ENCODE measurements at places on chromosomes 11 and 22.

GRCh38 chr22:41621911-41622179 is 750 bp downstream of the XRCC6 start:
- DNase-seq, result no peak

DNA sequence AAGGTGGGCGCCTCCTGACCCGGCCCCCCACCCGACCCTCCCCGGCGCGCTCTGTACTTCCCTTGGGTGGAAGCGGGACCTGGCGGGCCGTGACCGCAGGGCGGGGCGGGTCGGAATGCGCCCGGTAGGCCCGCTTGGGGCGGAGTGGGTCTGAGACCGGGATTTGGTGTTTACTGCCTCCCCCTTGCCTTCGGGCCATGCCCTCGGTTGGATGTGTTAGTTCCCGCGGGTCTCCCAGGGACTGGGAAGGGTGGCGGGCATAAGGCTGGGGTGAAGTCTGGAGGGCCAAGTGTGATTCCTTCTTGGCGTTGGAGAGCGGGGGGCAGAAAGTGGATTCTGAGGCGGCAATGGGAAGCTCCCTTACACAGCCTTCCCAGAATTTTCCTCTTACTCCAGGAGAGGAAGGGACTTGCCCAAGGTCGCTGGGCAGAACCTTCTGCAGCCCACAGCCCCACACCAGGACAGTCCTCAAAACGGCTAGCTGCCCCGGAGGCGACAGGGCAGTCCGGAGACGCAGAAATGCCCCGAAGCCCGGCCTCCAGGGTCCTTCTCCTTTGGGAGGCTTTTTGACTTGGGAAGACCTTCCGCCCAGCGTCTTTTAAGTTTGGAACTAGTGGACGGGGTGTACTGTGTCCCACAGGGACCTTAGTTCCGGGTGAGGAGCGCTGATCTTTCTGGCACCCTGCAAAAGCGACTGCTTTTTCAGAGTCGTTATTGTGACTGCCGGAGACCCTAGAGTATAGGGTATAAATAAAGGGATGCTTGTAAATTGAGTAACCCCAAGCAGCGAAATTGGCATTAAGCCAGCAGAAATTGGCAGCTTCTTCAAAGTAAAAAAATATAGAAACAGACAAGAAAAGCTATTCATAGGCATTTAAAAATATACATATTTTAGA is 647 bp downstream of the SWAP70 start:
- peak; percentile 3 for DNase-seq

- no peak for DNase-seq
These were observed 14.1 kb downstream of the PIK3IP1 start for GRCh38 chr22:31278151-31278621.

GRCh38 chr11:64095949-64096348 is 60.2 kb downstream of the FLRT1 start:
- no peak for DNase-seq

- no peak for DNase-seq
These were observed 46.3 kb upstream of the ANO3 start for GRCh38 chr11:26285608-26286007.

GRCh38 chr11:13348305-13348704 is 70.7 kb downstream of the BMAL1 start:
- no peak for DNase-seq

DNA sequence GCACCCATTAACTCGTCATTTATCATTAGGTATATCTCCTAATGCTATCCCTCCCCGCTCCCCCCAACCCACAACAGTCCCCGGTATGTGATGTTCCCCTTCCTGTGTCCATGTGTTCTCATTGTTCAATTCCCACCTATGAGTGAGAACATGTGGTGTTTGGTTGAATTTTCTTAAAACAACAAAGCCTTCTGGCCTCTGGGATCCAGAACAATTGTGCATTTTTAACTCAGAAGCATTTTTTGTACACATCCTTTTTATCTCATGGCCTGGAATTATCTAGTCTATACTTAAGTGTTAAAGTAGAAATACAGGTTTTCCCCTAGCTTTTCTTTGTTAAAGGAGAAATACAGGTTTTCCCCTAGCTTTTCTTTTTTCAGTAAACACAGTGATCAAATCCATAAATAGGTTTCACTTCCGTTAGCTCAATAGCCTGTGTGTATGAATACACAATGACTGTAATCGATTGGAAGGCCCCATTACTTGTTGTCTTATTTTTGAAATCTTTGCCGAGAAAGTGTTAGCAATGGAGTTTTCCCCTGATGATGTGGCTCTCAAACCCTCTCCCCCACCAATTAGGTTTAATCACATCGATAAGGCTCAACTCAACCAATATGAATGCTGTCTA is 125.6 kb upstream of the PITPNB start:
- no peak for DNase-seq

DNA sequence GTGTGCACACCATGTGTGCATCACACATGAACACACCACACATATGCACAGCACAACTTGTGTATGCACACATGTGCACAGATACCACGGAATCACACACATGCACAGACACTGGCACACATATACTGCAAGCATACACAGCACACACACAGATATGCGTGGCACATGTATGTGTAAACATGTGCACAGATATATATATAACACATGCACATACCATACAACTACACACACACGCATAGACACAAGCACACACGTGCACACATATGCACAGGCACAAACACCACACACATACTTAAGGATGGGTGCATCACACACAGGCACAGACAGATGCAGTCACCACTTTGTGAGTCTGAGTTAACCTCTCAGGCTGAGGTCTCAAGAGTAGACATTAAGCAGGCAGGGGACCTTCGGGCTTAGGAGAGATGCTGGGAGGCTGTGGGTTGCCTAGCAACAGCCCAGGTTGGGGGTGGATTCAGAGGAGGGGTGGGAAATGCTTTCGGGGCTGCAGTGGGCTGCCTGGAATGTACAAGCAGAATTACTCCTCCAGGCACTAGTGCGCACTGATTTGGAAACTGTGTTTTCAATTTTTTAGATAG is 82.9 kb downstream of the MYO18B start:
- DNase-seq, result no peak

DNA sequence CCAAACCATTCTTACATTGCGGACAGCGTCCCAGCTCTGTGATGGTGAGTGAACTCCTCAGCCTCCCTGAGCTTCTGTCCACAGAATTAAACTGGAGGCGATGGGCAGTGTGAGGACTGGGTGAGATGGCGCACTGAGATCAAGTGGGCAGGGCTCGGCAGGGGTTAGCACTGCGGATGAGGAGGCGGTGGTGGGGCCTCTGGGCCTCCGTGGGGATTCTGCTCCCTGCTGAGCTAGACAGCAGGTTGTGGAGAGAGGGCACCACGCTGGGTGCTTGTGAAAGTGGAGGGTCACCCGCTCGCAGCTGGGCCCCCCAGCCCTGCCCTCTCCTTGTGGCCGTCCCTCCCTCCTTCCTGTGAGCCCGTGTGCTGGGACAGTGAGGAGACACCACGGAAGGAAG is 25.6 kb upstream of the PARVG start:
- DNase-seq, result no peak

DNA sequence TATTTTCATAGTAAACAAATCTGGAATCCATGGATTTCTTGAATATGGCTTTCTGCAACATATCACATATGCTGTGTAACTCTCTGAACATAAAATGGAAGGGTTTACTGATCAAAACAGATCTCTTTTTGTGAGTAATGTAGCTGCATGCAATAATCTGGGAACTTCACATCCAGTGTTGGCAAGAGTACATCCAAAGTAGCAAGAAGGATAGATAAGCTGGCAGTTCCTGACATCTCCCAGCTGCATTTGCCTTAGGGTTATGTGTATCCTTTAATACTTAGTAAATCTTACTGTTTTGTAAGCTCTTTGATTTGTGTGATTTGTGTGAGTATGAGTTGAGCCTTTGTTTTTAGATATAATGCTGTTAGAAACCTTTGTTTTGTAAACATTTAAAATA is 280.4 kb upstream of the CNTN5 start:
- DNase-seq, result no peak

DNA sequence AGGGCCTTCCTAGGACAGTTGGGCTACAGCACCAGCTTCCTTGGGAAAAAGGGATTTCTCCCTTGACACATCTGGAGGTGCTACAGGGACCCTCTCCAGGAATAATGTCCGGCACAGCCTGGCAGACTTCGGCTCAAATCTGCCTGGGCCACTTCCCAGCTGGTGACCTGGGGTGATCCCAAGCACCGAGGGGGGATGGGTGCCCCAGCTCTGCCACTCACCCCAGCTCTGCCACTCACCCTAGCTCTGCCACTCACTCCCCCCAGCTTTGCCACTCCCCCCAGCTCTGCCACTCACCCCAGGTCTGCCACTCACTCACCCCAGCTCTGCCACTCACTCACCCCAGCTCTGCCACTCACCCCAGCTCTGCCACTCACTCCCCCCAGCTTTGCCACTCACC is 9.9 kb downstream of the OSBPL5 start:
- no peak for DNase-seq

All from NCI-H1436 treated with DMSO at 0.1 percent for 48 hours (cell line).